ENCODE measurements at places on chromosomes 13 and 19. TPM values are rescaled to one million over a fixed set of nuclear protein-coding genes. Genes with fewer than 3 reads are reported as not detected.

CEACAM8 gene
- total RNA-seq, result not detected

DNA sequence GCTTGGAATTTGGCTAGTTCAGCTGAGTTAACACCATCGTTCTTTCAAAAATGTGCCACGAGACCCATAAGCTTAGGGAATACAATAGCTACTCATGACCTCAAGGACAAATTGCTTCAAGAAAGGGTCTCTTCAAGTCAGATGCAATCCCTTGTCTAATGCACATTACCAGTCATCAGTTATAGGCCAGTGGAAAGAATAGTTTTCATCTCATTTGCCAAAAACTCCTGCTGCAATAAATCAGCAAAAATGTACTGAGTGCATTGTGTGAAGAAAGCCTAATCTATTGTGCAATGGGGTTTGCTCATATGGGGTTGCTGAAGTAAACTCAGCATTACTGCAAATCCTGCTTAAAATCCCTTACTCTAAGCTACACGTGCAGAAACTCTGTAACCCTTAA is 208.3 kb upstream of the NBEA start:
- no peak for DNase-seq

ERFL gene
- total RNA-seq, result 4.3 TPM

PNMA8A gene
- total RNA-seq, result 1.7 TPM

LGI4 gene
- total RNA-seq, result 0.28 TPM

DNA sequence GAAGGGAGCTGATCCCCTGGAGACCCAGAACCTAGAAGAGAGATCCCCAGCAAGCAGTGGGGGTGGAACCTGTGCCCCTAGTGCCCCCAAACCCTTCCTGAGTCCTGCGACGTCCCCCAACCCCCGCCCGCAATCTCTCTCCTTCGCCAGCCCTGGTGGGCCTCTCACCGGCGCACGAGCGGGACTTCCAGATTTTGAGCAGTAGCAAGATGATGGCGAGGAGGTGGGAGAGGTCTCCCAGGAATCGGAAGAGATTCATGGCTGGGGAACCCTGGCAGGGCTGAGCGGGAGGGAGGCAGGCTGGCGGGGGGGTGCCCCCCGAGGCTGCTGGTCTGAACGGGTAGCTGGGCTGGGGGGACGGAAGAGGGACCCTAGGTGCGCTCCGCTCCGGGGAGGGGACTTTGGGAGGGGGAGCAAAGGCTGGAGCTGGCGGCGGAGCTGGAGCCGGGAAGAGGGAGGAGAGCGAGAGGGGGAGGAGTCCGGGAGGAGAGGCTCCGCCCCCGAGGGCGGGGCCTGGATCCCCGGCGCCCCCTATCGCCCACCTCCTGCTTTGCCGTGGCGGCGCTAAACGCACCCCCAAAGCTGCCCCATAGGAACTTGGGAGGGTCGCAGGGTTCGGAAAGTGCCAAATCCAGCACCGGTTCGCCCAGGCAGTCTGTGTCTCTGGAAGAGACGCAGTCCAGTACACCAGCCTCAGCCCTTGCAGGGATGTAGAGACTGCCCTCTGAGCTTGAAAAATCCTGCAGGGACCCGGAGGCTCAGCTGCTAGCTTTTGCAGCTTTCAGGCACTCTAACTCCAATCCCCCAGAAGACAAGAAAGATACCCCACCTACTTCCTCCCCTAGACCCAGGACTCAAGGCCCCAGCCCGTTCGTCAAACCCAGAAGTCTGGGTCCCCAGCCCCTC is at the start of gene KDELR1:
Gene KDELR1 (minus strand): TSS at position 452 of the 906 bp plus-strand sequence. CDS start 193 bp downstream, at position 259.
- DNase-seq, result peak; percentile 91

Measured in activated naive CD8-positive, alpha-beta T cell treated with anti-CD3 and anti-CD28 coated beads, Interleukin-2, amount 10 ng/mL, durations not matched to agents 7 days and 5 days (primary cell).